ENCODE measurements at places on chromosomes 4 and X. TPM values are rescaled to one million over a fixed set of nuclear protein-coding genes. Genes with fewer than 3 reads are reported as not detected.

GRCh38 chrX:49249616-49250015 is 14.3 kb downstream of the CCDC22 start:
- no peak for DNase-seq

- no peak for DNase-seq
Measured at GRCh38 chr4:55866973-55867574, 13.6 kb downstream of the EXOC1 start.

DNA sequence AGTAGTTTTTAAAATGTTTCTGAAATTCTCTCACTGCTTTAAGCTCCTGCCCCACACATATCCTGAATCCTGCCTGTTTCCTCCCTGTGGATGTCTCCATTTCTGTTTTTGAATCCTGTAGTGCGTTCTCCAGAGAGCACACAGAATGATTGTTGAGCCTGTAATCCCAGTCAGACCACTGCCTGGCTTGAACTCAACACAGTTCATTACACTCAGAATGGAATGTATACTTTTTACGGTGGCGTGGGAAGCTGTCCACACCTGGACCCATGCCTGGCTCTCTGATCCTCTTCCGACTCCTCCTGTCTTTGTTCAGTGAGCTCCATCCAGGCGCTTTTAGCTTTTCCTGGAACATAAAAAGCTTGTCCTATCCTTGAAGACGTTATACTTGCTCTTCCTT is 1217.0 kb upstream of the PRKX start:
- DNase-seq: no peak

DNA sequence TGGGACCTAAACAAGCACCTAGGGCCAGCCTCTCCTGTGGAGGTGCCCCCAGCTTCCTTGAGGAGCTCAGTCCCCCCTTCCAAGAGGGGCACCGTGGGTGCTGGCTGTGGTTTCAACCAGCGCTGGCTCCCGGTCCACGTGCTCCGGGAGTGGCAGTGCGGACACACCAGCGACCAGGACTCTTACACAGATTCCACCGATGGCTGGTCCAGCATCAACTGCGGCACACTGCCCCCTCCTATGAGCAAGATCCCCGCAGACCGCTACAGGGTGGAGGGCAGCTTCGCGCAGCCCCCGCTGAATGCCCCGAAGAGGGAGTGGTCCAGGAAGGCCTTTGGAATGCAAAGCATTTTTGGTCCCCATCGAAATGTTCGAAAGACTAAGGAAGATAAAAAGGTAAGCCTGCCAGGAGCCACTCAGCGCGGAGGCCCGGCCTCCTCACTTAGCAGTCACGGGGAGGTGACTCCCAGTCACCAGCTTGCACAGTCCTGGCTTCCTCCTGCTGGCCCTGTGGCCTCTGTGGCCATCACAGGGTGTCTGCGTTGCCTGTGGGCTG is 24.9 kb downstream of the RGS12 start:
- DNase-seq: no peak

- no peak for DNase-seq
Measured at GRCh38 chrX:44795945-44796450, 47.8 kb upstream of the DUSP21 start.

DNA sequence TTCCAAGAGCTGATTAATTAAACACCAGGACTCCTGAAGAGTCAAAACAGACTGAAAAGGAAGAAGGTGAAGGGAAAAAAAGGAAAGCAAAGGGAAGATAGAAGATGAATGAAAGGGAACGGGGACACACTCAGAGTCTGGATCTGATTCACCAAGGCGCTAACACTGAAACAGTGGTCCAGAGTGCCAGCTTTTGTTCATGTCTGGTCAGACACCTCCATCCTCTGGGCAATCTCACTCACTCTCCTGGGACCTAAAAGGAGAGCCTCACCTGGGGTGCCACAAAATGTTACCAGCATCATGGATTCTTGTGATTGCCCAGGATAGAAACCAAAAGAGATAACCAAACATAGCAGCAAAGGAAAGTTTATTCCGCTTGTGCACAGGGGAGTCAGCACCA is 120.3 kb upstream of the AFF2 start:
- no peak for DNase-seq

The ATP2B3 gene
- total RNA-seq: not detected

The GLOD5 gene
- total RNA-seq: not detected

The CCKAR gene
- total RNA-seq: not detected

The ZCCHC18 gene
- 1.5 TPM for total RNA-seq

The SHROOM4 gene
- 14.1 TPM for total RNA-seq

The CSN1S1 gene
- not detected for total RNA-seq

The SSX2B gene
- total RNA-seq: not detected

The CT45A2 gene
- total RNA-seq: not detected

The ARHGEF9 gene
- 25.5 TPM for total RNA-seq

The ZNF630 gene
- 2.8 TPM for total RNA-seq

All from tibial nerve (tissue), 4 donors.